Activated CD8-positive, alpha-beta memory T cell treated with anti-CD3 and anti-CD28 coated beads, Interleukin-2, amount 50 U/mL, for 4 hours (primary cell): ENCODE measurements at places on chromosomes 1 and 21.

GRCh38 chr1:63836830-63837229, 63.0 kb downstream of the ROR1 start:
- DNase-seq = no peak

DNA sequence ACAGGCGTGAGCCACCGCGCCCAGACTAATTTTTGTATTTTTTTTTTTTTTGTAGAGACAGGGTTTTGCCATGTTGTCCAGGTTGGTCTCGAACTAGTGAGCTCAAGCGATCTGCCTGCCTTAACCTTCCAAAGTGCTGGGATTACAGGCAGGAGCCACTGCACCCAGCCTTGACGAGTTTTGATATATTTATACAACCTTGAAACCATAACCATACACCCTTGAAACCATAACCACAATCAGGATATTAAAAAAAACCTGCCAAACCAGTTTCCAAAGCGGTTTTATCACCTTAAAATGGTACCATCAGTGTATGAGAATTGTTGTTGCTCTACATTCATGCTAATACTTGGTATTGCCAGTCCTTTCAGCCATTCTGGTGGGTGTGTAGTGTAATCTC, 3.7 kb upstream of the PHACTR4 start:
- no peak for DNase-seq

DNA sequence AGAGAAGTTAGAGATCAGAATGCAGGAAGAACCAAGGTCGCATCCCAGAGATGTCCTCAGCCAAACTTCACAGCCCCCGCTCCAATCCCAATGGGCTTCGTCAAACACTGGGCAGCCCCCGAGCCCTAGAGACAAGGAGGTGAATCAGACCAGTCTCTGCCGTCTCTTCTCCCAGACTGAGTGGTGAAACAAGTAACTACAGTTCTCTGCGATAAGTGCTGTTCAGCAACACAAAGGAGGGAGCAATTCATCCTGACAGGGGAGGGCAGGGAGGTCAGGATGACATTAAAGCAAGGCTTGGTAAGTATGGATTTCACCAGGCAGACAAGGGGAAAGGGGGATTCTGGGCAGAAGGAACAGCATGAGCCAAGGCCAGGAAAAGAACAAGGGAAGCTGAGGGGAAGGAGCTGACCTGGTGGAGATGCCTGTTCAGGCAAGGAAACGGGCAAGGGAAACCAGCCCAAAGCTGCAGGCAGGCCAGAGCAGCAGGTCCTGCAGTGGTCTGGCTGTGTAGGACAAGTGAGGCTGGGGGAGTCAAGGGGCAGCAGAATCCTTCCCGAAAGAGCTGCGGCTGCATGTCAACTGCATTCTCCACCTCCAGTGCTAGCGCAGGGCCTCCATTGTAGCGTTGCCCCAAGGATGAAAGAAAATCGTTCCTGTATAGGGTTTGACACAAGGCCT, 13.6 kb upstream of the ERI3 start:
- DNase-seq = no peak

GRCh38 chr21:38819719-38820159, 14.0 kb downstream of the ETS2 start:
- no peak for DNase-seq
